ENCODE measurements at places on chromosomes 1 and 21. TPM values are rescaled to one million over a fixed set of nuclear protein-coding genes. Genes with fewer than 3 reads are reported as not detected.

FAM78B gene
- not detected for total RNA-seq

- no peak for DNase-seq
Observed at GRCh38 chr1:89732643-89733222, 88.1 kb upstream of the LRRC8D start.

CRP gene
- total RNA-seq: not detected

GRCh38 chr1:9115351-9116205 lies 13.3 kb downstream of the GPR157 start:
- no peak for DNase-seq

GRCh38 chr1:4020449-4020848 lies 120.4 kb upstream of the C1orf174 start:
- no peak for DNase-seq

Data from PC-9 (cell line).